Epithelial cell of proximal tubule (primary cell): ENCODE measurements at places on chromosomes 11 and 22. TPM values are rescaled to one million over a fixed set of nuclear protein-coding genes. Genes with fewer than 3 reads are reported as not detected.

Gene RGL4
- total RNA-seq: not detected in 2 replicates

Gene SSRP1
- total RNA-seq: 141 and 218 TPM in 2 replicates

- no peak for DNase-seq
Measured at GRCh38 chr11:111209543-111210355, 35.8 kb upstream of the POU2AF2 start.

DNA sequence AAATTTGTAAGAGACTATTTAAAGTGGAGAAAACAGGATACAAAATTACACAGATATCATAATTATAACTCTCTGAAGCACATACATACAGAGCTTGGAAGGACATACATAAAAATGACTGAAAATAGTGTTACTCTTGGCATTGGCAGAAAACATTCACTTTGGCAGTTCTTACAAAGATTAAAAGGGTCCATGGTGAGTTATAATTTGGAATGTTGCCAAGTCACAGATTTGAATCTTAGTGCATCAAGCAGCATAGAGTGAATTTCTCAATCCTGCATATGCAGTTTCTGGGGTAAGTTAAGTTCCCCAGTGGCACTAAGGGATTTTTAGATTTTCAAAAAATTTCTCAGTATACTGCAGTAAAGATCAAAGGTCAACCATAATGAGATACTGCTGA lies 115.9 kb downstream of the CCDC81 start:
- DNase-seq: no peak

- DNase-seq: no peak
Measured at GRCh38 chr11:116580799-116581198, 192.0 kb downstream of the BUD13 start.

Gene EML3
- total RNA-seq: 29.7 and 31.8 TPM in 2 replicates

Gene PTPRJ
- total RNA-seq: 43.9 and 44.2 TPM in 2 replicates

DNA sequence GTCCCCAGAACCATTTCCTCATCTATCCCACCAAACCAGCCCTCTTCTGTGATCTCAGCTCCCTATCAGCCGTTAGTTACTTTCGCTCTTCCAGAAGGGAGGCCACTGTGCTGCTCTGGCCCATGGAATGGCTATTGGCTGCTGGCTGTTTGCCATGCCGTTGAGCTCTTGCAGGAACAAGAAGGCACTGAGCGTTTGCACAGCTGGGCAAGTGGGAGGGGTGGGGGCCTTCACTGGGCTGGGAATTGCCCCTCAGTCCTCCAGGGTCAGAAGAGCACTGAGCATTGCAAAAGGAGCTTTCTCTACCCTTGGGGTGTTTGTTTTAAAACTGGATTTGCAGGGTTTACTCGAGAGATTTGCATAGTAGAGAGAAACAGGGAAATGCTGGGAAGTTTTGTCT lies 129.0 kb upstream of the PARVA start:
- DNase-seq: no peak

DNA sequence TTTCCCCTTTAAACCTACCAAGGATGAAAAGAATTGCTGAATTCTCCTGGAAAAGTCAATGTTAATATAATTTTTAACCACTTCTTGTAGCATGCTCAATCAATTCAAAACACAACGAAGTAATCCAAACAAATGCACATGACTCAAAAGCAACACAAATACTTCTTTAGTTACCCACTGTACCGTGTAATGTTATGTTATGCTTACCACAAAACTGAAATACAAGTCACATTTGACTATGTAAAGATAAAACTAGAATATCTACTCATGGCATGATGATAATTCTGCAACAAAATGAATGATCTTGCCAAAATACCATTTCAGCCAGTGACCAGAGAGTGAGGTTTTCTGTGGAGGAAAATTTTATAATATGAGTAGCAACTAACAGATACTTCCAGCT lies 587.0 kb downstream of the DLG2 start:
- no peak for DNase-seq

Gene PRR5L
- total RNA-seq: 5.9 and 13.2 TPM in 2 replicates

DNA sequence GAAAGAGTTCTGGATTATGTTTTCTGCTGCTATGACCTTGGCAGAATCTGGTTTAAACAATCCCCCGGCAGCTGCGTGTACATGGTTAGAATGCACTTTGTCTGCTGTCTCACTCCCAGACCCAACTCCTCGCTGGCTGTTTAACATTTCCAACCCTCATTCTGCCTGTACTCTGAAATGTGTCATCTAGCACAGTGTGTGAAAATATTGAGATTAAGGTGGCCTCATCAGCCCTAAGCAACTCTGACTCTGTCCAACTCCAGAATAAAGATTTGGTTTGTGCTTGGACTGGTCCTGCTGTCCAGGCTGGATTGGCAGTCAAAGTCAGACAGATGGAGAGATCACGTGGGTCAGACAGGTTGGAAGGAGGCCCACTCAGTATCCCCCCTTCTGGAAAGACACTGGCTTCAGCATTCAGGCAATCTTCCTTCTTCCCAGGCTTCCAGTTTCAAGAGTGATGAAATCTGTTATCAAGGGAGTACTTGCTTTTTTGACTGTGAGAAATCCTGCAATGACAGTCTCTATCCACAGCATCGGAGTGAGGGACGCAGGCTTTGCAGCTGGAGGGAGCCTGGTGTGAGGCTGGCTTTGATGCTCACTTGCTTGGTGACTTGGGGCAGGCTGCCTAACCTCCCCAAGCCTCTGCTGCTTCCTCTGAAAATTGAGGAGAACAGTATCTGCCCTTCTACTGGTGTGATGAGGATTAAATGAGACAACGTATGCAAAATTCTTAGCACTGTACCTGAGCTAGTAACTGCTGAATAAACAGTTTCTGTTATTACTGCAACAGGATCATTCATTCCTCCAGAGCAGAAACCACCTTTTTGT lies 29.8 kb downstream of the ABTB2 start:
- DNase-seq: no peak

DNA sequence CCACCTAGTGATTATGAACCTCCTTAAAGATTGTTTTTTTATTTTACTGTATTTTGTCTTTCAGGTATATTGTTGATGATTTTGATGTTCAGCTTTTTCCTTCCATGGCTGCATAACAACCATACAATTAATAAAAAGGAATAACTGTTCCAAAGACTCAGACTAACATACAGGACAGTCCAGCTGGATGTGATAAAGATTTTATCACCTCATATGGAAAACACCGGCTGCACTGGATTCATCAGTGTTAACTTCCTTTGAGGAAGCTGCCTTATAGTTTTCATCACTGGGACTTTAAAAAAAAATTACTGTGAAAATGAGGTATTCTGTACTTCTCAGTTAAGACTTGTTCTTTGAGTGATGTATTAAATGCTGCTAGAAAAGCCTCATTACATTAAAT lies 19.5 kb downstream of the AQP11 start:
- no peak for DNase-seq

DNA sequence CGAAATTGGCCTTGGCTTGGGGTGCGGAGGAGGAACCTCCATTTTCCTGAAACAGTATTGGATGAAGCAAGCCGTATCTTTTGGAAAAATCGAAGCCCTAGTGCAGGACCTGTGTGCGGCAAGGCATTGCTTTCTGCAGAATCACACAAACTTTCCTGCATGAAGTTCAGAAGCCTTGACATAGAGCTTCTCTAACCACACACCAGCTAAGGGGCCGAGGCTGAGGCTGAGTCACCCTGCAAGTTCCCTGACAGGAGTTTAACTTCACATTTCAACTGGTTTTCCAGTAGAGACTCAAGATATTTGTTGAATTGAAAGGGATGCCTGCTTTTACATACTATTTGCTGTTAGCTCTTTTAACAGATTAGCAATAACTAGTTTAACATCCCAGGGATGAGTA lies 67.8 kb downstream of the TCF20 start:
- no peak for DNase-seq

GRCh38 chr22:26885441-26886261 lies 228.3 kb downstream of the MIAT start:
- no peak for DNase-seq

- no peak for DNase-seq
Measured at GRCh38 chr11:118618115-118618990, 10.9 kb downstream of the PHLDB1 start.

DNA sequence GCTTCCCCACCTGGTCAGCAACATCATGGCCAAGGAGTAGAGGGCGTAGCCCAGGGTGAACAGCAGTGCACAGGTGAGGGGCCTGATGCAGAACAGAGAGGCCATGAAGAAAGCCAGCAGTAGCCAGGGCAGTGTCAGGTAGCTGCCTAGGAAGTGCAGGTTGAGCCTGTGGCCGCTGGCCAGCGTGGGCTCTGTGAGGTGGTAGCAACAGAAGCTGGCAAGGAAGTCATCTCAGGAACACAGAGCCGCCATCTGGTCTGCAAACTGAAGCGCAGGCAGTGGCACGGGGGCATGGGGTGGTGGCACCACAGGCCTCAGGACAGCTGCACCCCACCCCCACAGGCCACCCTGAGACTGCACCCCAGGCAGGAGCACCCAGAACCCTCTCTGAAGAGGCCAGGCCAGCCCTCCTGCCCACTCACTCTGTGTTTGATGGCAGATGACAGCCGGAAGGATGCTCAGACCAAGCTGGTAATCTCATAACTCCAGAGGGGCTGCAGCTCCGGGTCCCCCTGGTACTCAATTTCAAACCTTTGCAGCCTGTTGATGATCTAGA lies 95.3 kb downstream of the MED15 start:
- no peak for DNase-seq

Gene SMC1B
- total RNA-seq: 0.63 TPM in 1 of 2 replicates, not detected in the other

GRCh38 chr11:11068113-11068512 lies 210.3 kb upstream of the ZBED5 start:
- no peak for DNase-seq

DNA sequence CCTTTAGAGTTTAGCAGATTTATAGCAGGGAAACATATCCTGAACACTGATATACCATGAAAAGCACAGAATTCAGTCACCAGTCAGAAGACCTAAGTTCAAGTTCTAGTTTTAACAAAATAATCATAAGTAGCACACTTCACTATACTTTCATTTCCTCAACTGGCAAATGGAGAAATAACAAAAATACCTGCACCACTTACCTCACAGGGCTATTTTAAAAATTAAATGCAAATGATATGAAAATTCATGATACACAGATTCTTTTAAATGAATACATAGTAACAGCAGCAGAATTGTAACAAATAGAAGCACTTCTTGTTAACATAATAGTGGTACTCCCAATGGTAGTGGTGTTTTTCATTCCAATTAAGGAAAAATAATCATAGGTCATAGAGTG lies 139.0 kb downstream of the FCHSD2 start:
- DNase-seq: no peak

- no peak for DNase-seq
Measured at GRCh38 chr11:126417091-126417862, 61.8 kb downstream of the ST3GAL4 start.

DNA sequence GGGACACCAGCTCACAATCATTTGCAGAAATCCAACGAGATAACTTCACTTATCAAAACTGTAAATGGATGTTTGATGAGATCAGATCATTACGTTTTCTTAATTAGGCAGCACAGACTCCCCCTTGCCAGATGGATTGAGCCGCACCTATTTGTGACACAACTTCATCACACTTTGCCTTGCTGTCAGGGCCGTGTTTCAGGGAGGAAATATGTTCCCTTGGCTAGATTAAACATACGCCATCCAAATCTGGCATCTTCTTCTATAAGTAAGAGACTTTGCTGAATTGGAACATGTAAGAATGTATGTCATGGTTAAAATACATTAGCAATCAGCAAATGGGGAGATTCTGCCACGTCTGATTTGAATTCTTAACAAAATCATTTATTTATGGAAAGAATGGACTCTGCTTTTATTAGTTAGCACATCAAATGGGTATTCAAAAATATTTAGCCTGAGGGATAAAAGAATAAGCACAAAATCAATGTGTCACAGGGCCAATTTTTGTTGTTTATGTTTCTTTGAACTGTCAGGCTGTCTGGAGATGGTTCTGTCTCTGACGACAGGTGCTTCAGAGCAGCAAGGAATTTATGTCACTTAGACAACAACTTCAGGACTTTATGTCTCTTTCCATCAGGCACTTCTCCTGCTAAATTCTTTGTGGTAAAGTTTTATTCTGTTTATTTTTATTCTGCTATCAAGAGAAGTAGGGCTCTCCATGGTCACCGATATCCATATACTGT lies 326.1 kb upstream of the NCAM1 start:
- DNase-seq: no peak

DNA sequence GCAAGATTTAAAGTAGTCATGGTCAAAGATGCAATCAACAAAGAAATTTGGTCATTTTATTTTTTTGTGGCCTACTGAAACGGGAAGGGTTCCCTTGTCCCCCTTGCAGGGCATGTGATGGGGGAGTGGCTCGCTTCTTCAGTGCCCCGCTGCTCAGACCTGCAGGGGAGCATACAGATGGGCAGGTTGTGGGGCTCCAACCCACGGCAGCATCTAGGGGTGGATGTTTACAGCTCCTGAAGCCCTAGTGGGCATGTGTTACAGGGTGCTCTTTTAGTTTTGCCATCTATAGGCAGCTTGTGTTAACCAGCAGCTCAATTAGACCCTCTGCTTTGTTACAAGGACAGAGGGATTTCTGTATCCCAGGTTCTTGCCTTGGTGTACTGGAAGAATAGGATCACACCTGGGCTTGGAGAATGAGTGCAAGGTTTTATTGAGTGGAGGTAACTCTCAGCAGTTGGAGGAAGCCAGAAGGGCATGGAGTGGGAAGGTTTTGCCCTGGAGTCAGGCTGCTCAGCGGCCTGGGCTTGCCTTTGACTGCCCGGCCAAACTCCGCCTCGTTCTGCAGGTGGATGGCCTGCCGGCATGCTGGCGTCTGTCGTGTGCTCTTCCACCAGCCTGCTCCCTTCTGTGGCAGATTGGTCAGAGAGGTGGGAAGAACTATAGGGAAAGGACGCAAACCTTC lies 9.4 kb downstream of the GSTP1 start:
- DNase-seq: no peak

DNA sequence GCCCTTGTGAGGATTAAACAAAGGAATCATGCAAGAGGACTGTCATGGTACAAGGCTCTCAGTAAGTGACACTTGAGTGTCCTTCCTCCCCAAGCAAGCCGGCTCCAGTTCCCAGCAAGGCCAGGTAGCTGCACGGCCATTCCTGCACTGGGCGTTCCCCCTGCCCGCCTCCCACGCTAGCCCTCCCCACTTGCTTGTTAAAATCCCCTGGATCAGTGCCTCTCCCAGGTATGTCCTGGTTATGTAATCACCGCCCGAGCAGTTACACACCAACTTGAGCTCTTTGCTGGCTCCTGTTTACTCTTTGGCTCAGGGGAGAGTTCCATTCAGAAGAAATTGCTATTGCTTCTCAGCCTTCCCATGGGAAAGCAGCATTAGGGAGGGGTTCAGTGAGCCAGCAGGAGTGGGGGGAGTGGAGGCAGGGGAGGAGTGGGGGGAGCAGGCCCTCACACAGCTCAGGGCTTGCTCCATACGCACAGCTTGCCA lies 19.4 kb upstream of the MYEOV start:
- DNase-seq: no peak

GRCh38 chr11:60362241-60362640 lies 16.1 kb upstream of the MS4A7 start:
- no peak for DNase-seq

Gene OLFML1
- total RNA-seq: not detected in 2 replicates

- no peak for DNase-seq
Measured at GRCh38 chr11:44730775-44731174, 4.0 kb downstream of the TSPAN18 start.

DNA sequence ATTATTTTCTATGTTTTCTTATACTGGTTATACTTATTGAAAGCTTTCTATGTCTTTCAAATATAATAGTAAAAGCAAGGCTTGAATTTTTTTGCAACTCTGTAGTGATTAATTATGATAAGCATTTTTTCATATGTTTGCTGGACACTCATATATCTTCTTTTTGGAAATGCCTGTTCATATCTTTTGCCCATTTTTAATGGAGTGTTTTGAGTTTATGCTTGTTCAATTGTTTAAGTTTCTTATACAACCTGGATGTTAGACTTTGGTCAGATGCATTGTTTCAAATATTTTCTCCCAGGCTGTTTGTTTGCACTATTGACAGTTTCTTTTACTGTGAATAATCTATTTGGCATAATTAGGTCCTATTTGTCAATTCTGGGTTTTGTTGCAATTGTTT lies 11.9 kb downstream of the OR52H1 start:
- no peak for DNase-seq

Gene MS4A8
- not detected in 2 replicates for total RNA-seq
